Stimulated activated CD4-positive, alpha-beta T cell treated with anti-CD3 and anti-CD28 coated beads, Interleukin-15, amount 100 ng/mL, for 1 hour (primary cell): ENCODE measurements at places on chromosomes 12 and 14.

DNA sequence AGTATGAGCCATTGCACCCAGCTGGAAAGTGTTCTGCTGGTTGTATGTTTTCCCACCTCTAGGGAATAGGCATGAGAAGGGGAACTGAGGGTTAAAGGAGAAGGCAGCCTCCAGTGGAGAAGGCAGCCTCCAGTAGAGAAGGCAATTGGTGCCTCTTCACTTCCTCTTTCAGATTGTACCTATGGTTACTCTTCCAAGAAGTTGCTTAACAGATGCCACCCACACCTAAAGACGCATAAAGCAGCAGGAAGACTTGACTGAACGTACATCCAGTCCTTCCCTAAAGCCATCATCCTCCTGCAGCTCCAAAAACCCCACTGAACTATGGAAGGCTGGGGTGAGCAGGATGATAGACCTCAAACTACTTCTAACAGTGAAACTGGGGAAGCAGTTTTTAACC lies 13.1 kb downstream of the DPF3 start:
- no peak for DNase-seq

DNA sequence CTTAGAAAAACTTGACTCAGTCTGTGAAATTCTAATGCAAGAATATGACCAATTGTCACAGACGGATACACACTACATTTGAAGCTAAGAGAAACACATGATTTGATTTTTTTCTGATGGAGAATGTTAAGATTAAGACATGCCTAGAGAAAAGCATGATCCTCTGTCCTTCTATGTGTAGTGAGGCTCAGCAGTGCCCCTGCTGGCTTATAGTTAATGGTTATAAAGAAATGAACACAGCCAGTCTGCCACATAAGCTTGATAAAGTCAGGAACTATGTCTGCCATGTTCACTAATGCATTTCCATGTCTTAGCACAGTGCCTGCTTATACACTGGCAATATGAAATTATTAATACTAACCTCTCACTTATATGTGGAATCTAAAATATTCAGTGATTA lies 168.1 kb upstream of the DAAM1 start:
- DNase-seq, result no peak

GRCh38 chr12:100656141-100656540 lies 82.7 kb downstream of the GAS2L3 start:
- DNase-seq, result no peak

DNA sequence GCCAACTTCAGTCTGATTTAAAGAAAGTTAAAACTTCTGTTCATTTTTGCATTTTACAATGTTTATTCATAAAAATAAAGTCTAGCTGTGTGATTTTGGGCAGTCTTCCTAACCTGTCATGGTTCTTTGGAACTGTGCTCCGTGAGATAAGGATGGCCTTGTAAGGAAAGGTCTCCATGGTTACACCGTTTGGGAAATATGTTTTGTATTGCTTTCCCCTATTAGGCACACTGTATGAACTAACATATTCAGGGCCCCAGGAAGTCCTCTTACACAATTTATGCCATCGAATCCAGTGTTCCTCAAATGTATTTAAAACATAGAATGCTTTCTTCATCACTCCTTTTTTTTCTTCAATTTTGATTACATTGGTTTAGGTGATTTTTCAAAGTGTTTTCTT lies 54.5 kb downstream of the APAF1 start:
- no peak for DNase-seq

DNA sequence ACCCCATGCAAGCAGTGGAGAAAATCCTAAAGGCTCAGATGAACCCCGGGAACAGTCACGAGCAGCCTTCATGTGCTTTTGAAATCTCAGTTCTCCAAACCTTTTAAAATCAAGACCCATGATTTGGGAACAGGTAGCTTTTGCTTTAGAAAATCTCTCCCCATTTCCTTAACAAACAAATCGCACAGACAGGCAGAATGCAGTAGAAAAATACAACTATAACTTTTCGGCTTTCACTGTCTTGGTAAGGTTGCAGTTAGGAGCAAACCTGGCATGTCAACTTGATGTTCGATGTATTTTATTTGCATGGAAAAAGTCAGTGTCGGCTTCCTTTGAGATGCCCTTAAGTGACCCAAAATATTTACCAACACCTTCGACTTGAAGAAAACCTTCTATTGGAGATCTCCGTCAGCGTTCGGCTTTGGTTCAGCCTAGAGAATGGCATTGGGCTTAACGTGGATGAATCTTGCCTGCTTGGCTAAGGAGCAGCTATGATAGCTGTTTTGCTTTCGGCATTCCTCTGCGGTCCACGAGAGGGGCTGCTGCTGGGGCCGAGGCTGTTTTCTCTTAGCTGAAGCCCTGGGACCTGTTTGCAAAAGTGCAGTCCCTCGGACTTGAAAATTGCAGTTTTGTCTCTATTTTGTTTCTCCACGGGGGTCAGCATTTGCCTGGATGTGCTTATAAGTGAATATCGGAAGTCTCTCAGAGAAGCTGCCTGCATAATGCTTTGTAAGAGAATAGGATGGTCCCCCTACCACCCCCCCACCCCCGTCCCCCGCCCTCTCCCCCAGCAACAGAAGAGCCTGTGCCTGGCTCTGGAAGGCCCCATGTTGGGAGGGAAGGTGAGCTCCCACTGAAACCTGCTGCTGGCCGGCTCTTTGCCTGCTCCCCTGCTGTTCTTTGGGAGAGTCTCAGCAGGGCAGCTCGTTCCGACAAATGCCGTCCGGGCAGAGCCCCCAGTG lies 122.8 kb downstream of the AACS start:
- no peak for DNase-seq

DNA sequence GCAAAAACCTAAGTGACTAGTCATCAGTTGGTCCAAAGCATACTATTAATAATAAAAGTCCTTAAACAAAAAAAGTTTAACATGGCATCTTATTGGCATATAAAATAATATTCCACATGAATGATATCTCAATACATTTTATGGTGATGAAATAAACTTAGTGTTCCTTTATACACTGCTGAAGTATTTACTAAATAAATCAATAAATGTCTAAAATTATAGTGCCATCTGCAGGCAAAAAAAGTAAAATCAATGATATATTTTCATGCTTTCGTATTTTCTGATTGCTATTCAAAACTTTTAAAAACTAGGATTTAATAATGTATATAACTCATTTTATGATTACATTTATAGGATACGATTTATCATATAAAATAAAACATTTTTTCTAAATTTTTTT lies 30.5 kb downstream of the PUS7L start:
- no peak for DNase-seq

DNA sequence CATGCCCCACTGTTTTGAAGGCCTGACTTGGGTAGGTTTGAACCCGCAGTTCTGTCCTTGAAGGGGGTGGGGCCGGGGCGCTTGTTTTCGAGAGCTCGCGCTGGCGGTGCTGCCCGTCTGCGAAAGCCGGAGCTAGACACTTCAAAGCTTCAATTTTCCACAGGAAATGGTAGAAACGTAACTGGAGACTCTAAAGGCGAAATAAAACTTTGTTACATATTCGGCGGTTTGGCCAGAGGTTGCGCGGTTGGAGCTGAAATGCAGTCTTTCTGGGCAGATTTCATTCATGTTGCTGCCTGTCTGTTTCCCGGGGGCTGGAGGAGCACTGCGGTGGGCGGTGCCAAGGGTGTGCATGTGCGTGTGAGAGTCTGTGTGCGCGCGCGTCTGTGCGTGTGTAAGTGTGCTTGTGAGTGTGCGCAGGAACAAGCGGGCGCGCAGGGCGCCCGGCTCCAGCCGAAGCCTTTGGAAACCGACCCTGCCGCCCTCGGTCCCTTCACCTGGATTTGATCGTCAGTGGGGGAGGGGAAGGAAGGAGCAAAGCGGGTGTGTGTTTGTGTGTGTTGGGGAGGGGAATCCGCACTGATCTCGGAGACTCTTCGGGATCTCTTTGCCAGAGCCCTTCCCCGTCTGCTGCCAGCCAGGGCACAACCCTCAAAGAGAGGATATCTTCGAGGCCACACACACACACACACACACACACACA lies 227.7 kb upstream of the CRY1 start:
- DNase-seq, result peak; percentile 54
